Stimulated activated CD4-positive, alpha-beta T cell treated with anti-CD3 and anti-CD28 coated beads, TNF-alpha, amount 100 ng/mL, for 4 hours (primary cell): ENCODE measurements at places on chromosomes 4 and X.

- no peak for DNase-seq
Observed at GRCh38 chr4:119136546-119136945, 914 bp downstream of the MYOZ2 start.

- DNase-seq, result no peak
Observed at GRCh38 chrX:79139446-79139845, 5.0 kb upstream of the GPR174 start.

GRCh38 chr4:7844594-7844991 lies 95.1 kb downstream of the AFAP1 start:
- no peak for DNase-seq

GRCh38 chr4:88517825-88518224 lies 5.8 kb downstream of the PYURF start:
- DNase-seq, result no peak
